ENCODE measurements at places on chromosomes 7 and 10. TPM values are rescaled to one million over a fixed set of nuclear protein-coding genes. Genes with fewer than 3 reads are reported as not detected.
A peak's percentile ranks its signal among the peaks of the same experiment; 100 is the strongest.

SORCS3 gene
- total RNA-seq = not detected

- DNase-seq = no peak
Measured at GRCh38 chr10:86955501-86956194, 1.8 kb downstream of the MMRN2 start.

ZNF775 gene
- 10.7 TPM for total RNA-seq

TUBGCP2 gene
- 87.7 TPM for total RNA-seq

- no peak for DNase-seq
Measured at GRCh38 chr10:4266416-4267085, 481.5 kb upstream of the KLF6 start.

GRCh38 chr7:93145354-93145753, 2.8 kb downstream of the SAMD9L start:
- DNase-seq = no peak

GRCh38 chr10:123945325-123945920, 53.8 kb upstream of the CPXM2 start:
- DNase-seq = peak; percentile 22

UNCX gene
- total RNA-seq = not detected

DNA sequence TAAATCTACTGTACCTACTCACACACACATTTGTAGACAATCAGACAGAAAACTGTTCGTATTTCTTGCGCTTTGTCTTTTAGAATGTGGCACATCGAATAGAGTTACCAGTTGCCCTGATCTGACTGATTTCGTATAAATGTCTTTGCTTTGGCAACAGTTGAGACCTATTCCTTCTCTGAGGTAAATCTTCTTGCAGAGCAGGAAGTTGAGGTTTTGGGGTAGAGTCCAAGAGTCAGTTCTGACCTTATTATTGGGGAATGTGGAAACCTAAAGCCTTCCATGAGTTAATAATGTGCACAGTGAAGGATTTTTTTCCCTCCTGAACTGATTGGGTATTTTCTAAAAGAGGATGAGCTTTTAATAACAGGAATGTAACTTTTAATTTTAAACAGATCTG, 135.3 kb downstream of the KIAA1217 start:
- DNase-seq = peak; percentile 72

CLEC5A gene
- not detected for total RNA-seq

DNA sequence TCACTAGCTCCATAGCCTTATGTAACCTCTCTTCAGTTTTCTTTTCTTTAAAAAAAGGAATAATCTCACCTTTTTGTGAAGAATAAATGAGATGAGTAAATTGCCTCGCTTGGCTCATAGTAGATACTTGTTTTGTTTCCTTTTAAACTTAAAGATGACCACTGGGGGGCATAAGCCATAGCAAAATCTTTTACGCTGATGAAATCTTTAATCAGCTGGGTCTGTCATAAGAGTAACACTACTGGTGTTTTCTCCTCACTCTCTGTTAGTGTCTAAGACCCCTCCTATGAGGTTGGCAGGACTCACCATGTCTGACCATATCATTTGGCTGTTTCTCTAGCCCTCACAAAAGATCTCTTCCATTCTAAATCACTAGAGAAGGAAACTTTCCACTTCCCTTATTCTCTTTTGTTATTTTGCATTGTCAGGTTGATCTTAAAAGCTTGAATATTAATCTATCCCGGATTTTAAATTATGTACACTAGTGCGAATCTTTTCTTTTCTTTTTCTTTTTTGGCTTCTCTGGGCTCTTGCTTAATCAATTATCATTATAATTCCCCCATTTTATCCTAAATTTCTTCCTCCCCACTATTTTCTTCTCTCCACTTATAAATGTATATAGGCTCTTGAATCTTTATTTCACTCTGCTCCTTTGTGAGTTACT, 12.5 kb downstream of the STAG3 start:
- peak; percentile 57 for DNase-seq

SLC26A5 gene
- total RNA-seq = not detected

- no peak for DNase-seq
Measured at GRCh38 chr7:146486519-146486918, 369.9 kb downstream of the CNTNAP2 start.

DNA sequence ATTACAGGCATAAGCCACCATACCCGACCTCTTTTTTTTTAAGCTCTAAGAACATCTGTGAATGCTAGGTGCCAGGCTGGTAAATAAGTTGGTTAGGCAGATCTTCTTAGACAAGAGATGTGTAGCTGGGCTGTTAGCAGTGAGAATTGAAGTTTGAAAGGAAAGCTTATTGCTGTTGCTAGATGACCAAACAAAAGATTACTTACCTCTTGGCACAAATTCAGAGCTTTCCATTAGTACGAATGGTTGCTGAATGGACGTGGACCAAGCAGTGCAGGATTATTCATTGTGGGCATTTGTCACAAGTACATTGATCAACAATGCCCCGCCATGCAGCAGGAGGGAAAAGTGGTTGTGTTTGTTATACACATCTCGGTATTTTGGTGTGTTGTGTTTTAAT, 131.2 kb downstream of the GFRA1 start:
- no peak for DNase-seq

SH2D4B gene
- not detected for total RNA-seq

ADRA2A gene
- total RNA-seq = 16.3 TPM

- no peak for DNase-seq
Measured at GRCh38 chr7:128231021-128231420, 10.1 kb upstream of the LEP start.

- no peak for DNase-seq
Measured at GRCh38 chr10:29896053-29896452, 163.3 kb downstream of the JCAD start.

GRCh38 chr10:11831520-11831951, 8.4 kb downstream of the PROSER2 start:
- peak; percentile 82 for DNase-seq

HYCC1 gene
- 0.64 TPM for total RNA-seq

DNA sequence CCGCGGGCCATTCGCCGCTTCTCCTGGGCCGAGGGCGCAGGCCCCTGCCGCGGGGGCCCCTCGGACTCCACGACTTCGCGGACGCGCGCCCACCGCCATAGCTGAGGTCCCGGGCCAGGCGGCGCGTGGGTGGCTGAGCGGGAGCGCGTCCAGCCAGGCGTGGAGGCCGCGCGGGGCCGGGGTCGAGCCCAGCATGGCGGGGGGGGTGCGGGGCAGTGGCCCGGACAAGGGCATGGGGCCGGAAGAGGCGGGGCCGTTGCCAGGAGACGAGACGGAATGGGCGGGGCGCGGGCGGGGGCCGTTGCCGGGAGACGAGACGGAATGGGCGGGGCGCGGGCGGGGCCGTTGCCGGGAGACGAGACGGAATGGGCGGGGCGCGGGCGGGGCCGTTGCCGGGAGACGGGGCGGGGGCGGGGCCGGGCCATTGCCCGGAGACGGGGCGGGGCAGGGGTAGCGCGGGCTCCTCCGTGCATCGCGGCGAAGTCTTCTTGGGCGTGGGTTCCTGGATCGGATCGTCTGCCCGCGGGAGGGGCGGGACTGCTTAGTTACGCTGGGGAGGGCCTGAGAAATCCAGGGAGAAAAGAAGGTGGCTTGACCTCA, 14.8 kb downstream of the ADAM8 start:
- peak; percentile 49 for DNase-seq

GRCh38 chr10:11265484-11265883, 247.8 kb downstream of the CELF2 start:
- no peak for DNase-seq

DNA sequence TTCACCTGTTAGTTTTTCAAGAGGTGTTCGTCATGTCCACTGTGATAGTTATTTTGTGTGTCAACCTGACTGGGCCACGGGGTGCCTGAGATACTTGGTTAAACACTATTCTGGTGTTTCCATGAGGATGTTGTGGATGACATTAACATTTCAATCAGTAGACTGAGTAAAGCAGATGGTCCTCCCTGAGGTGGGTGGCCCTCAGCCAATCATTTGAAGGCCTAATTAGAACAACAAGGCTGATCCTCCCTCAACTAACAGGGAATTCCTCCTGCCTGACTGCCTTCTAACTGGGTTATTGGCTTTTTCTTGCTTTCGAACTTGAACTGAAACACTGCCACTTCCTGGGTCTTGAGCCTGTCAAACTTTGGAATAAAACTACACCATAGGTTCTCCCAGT, 75.8 kb downstream of the ENO4 start:
- no peak for DNase-seq

GRCh38 chr10:126041804-126042231, 145.5 kb downstream of the FANK1 start:
- DNase-seq = peak; percentile 33

DNA sequence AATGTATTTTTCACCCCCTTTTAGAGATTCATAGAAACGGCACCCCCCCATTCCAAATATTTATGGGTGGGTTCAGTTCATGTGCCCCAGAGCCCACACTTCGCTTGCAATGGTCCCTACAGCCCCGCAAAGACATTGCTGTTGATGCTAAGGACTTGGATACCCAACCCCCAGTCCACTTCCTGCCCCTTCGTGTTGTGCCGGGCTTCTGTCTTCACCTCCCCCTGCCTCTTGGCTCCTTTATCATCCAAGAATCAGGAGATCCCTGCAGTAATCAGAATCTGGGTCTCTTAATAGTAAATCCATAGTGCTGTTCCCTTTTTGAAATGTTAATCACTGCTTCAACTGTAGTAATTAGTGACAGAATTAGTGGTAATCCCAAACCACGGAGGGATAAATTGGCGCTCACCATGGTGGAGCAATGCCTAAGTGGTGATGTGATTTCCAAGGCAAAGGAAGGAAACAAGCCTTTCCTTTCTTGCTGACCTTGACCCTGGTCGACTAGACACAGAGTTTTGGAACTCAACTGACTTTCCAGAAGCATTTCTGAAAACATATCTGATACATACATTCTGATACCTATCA, 67.7 kb downstream of the HK1 start:
- no peak for DNase-seq

MALRD1 gene
- 0.64 TPM for total RNA-seq

SFTPA1 gene
- total RNA-seq = not detected

DNA sequence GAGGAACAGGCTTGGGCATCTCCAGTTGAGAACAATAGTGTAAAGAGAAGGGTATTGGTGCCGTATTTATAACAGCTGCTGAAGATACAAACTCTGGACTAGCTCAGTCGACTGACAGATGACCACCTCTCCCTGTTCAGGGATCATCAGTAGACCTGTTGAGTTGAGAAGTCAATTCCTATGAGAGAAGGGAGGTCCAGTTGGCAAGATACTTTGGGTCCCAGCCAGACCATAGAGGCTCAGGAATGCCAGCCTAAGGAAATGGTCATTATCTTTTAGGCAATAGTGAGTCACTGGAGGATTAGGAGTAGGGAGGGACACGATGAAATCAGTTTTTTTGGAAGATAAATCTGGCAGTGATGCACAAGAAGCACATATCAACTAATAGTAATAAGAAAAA, 202.9 kb downstream of the TRIL start:
- DNase-seq = no peak

CDC14C gene
- not detected for total RNA-seq

GRCh38 chr7:139359366-139360209, at the start of gene LUC7L2:
LUC7L2 (plus strand) TSS chr7:139359894; CDS start chr7:139360262, 368 bp downstream.
- peak; percentile 100 for DNase-seq

DNA sequence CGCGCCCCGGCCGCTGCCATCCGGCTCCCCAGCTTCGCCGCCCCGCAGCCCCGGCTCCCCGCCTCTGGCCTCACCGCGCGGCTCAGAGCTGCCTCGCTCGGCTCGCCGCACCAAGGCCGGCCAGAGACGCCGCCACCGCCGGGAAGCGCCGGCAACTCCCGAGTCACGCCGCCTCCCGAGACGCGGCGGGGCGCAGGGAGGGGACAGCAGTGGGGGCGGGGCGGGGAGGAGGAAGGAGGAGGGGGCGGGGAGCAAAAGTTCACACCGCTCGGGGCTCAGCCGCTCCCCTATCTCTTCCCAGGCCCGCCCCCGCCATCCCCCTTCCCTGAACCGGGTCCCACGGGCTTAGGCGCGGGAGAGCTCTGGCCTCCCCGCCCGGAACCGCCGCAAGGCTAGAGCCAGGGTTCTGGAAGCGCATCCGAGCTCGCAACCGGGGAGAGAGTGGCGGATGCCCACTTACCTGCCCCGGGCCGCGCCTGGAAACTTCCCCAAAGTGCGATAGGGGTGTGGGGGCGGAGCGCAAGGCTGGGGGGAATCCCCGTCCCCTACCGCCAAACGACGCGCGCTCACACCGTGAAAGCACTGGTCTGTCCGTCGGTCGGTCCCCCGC, 1.0 kb downstream of the CHST15 start:
- no peak for DNase-seq

CLCN1 gene
- total RNA-seq = 2.8 TPM

GRCh38 chr10:69307434-69307833, 29.1 kb downstream of the HK1 start:
- DNase-seq = no peak

- no peak for DNase-seq
Measured at GRCh38 chr7:44320794-44321371, 4.5 kb downstream of the CAMK2B start.

MBLAC1 gene
- total RNA-seq = 2.9 TPM

DNA sequence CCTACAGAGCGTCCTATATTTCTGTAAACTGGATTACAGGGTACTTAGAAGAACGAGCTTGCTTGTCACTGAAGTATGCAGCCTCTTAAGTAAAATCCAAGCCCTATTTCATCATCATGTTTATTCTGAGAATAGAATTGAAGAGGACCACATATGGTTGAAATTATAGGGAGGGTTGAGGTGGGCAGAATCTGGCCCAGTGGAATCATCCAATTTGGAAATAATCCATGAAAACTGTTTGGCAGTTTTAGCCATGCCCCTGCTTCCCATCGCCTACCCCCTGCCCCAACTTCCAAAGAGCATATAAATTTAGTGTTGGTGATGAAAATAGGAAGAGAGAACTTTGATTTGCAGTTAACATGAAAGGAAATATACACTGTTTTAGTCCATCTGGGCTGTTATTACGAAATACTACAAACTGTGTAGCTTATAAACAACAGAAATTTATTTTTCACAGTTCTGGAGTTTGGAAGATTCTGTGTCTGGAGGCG, 150.4 kb downstream of the PRKG1 start:
- no peak for DNase-seq

GRCh38 chr10:12492016-12492415, 142.7 kb downstream of the CAMK1D start:
- no peak for DNase-seq

MACC1 gene
- 12.5 TPM for total RNA-seq

NUTM2E gene
- total RNA-seq = not detected

ATP6V0A4 gene
- not detected for total RNA-seq
